Activated CD4-positive, alpha-beta T cell treated with anti-CD3 and anti-CD28 coated beads for 4 hours (primary cell): ENCODE measurements at places on chromosomes 4 and X.

GRCh38 chr4:155405059-155405458, 28.3 kb upstream of the MAP9 start:
- DNase-seq: no peak

GRCh38 chr4:40980318-40980883, 230.6 kb downstream of the NSUN7 start:
- DNase-seq: no peak

GRCh38 chrX:146921204-146921603, 106.7 kb upstream of the CXorf51A start:
- no peak for DNase-seq

DNA sequence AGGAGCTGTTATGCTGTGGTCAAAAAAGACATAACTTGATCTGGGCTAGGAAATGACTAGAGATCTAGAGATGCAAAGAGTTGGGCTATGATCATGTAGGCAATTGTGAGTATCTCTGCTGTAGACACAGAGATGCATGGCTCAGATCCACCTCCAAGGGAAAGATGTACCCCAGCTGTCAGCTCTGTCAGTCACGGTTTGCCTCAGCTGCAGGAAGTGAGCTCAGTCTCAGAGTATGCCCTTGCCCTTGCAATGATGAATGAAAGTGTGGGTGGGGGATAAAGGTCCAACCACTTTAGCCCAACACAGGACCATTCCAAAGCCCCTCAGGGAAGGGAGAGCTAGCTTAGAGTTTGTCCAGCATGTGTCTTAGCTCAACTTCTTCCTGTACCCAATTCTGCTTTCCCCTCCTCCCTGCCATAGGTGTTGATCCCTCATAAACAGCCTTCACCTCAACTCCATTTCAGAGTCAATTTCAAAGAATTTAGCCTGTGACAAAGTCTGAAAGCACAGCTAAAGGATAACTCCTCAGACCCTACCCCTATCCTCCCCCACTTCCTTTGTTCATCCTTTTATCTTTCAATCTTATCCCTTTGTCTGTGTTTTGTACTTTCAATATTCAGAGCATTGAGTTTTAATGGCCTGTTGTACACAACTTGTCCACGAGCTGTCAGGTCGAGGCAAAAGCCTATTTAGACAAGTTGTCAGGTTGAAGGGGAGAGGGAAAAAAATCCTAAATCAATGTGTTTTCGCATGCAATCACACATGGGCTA, 90.6 kb downstream of the MID1IP1 start:
- DNase-seq: no peak

- DNase-seq: no peak
These were observed 2.6 kb upstream of the KLF3 start for GRCh38 chr4:38661371-38661770.

- no peak for DNase-seq
These were observed 198.5 kb downstream of the SPATA18 start for GRCh38 chr4:52249581-52249980.

DNA sequence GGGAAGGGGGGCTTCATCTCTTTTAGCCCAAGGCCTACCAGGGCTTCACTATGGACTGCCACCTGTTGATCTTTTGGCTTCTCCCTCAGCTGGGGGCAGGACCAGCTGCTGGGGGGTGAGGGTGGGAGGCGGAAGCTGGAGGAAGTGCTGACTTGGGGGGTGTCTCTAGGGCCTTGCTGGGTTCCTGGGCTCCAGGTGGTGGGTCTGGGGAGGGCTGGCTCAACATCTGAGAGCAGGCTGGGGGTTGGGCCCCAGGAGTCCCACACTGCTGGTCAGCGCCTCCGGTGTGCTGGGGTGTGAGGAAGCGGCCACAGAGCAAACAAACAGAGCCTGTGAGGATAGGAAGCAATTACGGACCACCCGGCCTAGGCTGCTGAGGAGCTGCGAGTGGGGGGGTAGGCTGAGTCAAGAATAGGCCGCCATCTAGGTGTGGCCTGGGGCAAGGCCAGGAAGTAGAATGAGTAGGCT, 85.7 kb downstream of the EFNB1 start:
- DNase-seq: no peak

- peak; percentile 13 for DNase-seq
These were observed 80.8 kb downstream of the HMGN5 start for GRCh38 chrX:81120936-81121371.

DNA sequence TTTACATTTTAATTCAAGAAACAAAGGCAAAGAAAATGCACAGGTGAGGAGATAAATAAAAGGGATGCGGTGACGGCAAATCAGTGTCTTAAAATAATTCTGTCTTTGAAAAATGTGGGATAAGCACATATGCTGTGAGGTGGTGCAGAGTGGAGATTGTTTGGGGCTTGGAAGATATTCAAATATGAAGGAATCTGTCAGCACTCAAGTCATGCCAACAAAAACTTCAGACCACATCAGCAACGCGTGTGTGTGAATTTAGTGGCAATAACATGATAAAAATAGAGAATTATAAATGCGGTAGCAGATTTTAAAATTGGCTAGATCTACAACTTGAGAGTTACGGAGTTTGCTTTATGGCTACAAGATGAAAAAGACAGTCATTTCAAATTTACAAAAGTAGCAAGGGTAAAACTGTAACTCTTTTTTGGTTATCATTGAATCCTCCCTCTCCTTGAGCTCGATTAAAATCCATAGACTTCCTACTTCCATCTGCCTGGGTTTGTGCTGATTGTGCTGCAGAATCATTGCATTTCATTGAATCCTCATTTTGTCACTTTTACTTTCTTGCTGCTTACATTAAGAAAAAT, 71.5 kb upstream of the VCX2 start:
- DNase-seq: no peak

GRCh38 chrX:40197071-40197470, 99.3 kb upstream of the BCOR start:
- DNase-seq: no peak

DNA sequence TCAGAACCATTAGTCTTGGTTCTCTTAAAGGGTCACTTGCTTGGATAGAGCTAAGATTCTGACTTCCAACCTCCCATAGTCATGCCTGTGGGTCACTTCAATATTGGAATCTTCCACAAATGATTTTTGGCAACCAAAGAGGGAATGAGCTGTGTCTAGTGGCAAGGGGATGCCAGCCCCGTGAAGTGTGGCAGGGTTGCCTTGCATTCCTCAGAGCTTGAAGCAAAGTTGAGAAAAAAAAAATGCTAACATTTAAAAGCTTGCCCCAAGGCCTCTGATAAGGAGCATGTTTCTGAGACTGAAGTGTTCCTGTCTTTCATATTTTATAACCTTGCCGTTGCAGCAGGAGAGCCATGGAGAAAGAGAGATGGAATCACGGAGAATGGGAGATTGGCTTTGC, 120.2 kb downstream of the PAPSS1 start:
- no peak for DNase-seq

DNA sequence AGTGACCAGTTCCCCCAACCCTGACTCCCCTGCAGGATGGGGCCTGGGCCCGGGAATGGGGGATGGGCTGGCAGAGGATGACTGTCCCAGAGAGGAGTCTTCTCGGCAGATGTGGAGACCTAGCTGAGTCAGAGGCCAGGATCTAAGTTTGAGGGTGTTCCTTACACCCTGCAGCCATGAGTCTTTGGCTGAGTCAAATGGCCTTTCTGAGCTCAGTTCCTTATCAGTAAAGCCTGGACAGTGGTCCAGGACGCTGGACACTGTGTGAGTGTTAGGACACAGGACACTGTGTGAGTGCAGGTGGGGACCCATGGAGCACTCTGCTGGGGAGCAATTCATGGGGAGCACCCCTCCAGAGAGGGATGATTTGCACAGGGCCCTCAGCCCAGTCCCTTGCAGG, 5.0 kb downstream of the IL9R start:
- DNase-seq: no peak

DNA sequence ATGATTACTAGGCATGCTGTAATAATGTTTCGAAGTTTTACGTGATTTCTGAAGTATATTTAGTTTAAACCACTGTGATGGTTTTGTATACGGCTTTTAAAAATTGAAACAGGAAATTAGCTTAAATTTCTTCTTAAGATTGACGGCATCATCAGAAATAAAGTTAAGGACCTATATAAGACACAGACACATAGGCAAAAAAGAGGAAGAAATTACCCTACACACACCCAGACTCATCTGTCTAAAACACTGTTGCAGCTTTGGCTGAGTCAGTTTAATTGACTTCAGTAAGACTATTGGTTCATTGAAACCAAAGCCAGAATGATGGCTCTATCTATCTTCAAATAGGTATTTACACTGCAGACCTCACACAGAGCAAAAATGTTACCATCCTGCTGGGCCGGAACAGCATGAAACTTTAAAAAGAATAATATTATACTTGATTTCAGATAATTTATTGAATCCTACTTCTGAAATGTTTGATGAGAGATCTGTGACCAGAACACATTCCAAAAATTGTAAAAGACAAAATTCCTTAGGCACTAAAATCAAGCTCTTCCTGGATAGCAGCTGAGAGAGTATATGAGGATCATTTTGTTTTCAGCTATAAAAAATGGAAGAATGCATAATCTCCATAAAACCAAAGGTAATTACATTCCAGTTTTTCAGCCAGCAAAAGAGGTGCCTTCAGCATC, 4.5 kb downstream of the HHIP start:
- DNase-seq: no peak

DNA sequence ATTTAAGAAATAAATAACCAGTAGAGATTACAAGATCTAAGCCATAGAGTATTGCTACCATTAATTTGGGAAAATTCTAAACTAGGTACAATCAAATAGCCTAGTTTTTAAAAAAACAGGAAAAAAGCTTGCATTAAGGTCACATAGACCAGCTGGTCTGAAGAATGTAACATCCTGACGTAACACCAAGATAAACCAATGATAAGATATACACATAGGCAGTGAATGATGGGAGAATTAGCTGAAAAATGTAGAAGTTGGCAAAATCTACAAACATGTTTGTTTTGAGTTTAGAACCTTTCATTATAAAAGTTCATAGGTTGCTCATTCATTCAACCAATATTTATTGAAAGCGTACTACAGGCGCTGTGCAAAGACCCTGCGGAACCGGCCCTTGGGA, 120.0 kb downstream of the SH3RF1 start:
- DNase-seq: no peak

GRCh38 chr4:53221832-53222480, 143.9 kb downstream of the SCFD2 start:
- no peak for DNase-seq

GRCh38 chr4:86615501-86615900, 21.4 kb downstream of the PTPN13 start:
- no peak for DNase-seq

- DNase-seq: no peak
These were observed 626 bp downstream of the YTHDC1 start for GRCh38 chr4:68349279-68349648.

- DNase-seq: no peak
These were observed 46.1 kb downstream of the TMEM150C start for GRCh38 chr4:82515705-82516104.

- no peak for DNase-seq
These were observed 495.1 kb upstream of the FAM241A start for GRCh38 chr4:111650146-111650545.

- no peak for DNase-seq
These were observed 114.0 kb downstream of the PCDH10 start for GRCh38 chr4:133263104-133263503.

- DNase-seq: no peak
These were observed 29.8 kb downstream of the OPHN1 start for GRCh38 chrX:68403522-68403921.

DNA sequence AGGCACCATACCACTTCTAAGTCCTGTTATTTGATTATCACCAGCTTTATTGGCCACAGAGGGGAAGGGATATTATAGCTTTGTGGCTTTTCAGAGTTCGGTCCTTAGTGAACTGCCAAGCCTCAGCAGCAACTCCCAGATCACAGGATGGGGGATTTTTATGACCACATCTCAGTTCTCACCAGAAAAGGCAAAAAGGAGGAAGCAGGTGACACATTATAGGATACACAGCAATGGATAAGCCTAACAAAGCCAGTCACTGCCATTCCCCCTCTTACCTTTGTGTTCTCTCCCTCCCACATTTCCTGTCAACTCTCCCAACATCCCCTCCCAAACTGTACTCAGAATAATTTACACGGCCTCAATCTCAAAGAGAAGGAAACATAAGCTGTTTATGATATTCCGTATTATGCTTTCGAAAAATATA, 142.8 kb downstream of the MGST2 start:
- DNase-seq: no peak

GRCh38 chrX:74911494-74911893, 13.8 kb downstream of the NEXMIF start:
- no peak for DNase-seq

GRCh38 chr4:148090503-148091476, 351.4 kb downstream of the NR3C2 start:
- no peak for DNase-seq

GRCh38 chr4:148735432-148736155, 293.4 kb upstream of the NR3C2 start:
- DNase-seq: no peak

GRCh38 chr4:10872833-10873517, 188.4 kb upstream of the CLNK start:
- DNase-seq: no peak

DNA sequence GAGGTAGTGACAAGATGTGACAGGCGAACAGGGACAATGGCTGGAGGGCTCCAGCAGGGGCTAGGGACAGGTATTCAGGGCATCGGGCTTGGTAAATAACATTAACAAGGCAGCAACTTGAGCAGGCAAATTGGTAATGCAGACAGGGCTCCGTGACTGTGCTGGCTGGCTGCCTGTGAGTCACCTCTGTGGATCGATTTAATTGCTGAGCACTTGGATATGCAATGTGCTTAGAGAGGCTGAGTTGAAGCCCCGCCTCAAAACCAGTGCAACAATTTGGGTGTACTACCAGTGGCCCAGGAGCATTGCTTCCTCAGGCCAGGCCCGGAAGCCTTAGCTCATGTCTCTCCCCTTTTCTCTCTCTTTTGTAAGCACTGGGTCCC, 19.5 kb downstream of the CNGA2 start:
- no peak for DNase-seq

GRCh38 chrX:40313269-40313668, 215.5 kb upstream of the BCOR start:
- no peak for DNase-seq

- DNase-seq: no peak
These were observed 110.2 kb upstream of the PRPS2 start for GRCh38 chrX:12681047-12681446.

DNA sequence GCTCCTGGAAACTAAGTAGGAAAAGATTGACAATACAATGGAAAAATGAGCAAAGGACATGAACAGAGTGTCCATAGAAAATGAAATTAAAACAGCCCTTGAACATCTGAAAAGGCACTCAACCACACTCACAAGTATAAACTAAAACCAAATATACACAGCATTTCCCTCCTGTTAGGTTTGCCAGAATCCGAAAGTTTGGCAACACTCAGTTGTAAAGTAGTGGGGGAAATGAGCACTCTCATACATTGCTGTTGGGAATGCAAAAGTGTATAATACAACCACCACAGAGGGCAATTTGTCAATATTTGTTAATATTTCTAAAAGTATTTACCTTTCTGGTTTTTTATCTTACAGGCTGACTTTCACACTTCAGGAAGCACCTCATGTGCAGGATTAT, 84.2 kb upstream of the TMEM164 start:
- DNase-seq: no peak

GRCh38 chr4:2166253-2166652, 75.7 kb downstream of the HAUS3 start:
- DNase-seq: no peak
